Midbrain (tissue), 1 donor: ENCODE measurements at places on chromosomes 5 and 9.

DNA sequence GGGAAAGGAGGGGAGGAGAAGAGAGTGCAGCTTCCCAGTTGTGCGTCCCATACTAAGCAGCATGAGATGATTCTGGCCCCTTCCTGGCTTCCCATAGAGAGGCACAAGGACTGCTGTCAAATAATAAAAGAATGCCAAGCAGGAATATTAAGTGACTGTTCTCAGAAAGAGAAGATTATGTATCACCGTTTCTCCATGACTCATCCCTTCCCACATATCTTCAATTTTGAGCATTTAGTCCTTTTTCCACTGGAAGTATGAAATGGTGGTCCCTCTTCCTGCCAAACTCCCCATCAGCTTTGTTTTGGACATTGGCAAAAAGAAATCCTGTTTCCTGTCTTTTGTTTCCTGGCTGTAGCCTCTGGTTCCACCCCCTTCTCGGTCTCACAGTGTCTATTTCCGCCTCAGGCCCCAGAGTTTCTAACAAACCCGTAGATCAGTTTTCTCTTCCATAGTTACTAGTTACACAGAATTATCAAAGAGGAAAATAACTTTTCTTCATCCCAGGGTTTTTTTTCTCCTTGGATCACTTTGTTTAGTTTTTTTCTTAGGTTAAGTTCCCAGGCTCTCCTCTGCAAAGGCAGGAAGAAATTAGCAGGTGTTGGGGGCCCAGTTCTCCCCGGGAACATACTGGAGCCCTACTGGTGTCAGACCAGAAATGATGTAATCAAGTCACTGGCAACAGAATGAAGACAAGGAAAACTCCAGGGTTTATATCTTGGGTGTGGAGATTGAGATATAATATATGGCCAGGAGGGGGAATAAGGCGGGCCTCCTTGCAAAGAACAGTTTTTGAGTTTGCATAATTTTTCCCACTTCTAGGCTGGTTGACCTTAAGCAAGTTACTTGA, 26.4 kb upstream of the ARHGAP26 start:
- no peak for DNase-seq

DNA sequence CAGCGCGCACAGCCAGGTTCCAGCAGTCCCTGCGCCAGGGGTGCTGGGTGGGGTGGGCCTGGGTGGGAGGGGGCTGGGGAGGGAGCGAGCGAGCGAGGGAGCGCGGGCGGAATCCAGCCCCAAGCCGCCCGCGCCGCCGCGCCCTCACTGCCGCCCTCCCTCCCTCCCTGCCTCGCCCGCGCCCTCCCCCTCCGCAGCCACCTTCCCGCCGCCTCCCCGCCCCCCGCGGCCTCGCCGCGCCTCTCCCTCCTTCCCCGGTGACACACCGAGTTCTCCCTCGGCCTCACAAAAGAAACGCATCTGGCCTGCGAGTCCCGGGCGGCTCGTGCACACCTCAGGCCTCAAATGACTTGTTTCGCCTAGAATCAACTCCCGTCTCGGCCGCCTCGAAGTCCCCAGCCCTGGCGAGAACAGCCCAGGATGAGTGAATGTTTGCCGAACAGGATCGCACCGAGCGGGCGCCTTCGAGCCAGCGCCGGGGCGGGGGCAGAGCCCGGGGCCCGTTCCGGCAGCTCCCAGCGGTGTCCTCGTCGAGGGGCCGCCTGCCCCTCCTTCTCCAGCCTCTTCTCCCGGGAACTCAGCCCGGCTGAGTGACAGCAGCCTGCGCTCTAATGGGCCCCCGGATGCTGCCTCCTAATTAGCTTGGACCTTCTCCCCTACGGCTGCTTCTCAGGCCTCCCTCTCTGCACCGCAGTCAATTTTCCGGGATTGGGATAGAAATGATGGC, 371 bp upstream of the PITX1 start:
- DNase-seq = no peak

DNA sequence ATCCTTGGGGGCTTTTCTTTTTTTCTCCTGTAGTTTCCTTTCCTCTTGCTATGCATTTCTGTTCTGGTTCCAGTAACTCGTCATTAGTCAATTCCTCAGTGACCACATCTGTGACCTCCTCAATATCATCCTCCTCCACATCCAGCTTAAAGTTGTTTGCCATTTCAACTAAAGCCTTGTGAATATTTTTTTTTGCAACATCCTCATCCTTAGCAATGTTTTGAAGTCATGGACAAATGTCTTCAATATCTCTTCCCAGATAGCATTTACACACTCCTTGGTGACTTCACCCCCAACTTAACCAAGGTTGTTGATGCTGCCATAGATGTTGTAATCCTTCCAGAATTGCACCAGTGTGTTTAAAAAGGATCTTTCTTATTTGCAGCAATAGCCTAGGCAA, 14.7 kb upstream of the ADRB2 start:
- DNase-seq = no peak

- DNase-seq = no peak
Observed at GRCh38 chr9:137679695-137680305, 61.0 kb downstream of the EHMT1 start.

- DNase-seq = no peak
Observed at GRCh38 chr5:98975682-98976407, 47.0 kb upstream of the CHD1 start.

DNA sequence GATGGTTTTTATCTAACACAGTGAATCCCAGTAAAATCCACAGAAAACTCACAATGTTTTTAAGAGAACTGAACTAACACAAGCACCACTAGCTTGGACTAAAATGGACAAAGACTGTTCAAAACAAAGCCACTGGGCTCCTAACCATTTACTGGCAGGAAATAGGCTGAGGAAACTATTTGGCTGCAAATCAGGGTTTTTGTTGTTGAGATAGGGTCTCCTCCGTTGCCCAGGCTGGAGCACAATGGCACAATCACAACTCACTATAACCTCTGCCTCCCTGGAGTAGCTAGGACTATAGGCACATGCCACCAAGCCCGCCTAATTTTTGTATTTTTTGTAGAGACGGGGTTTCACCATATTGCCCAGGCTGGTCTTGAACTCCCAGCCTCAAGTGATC, 99.7 kb downstream of the THBS4 start:
- DNase-seq = peak; percentile 8
